ENCODE measurements at places on chromosomes 3 and 15. TPM values are rescaled to one million over a fixed set of nuclear protein-coding genes. Genes with fewer than 3 reads are reported as not detected.

ACTL6A gene
- total RNA-seq, result 70.9 TPM

TMCO5A gene
- 1.9 TPM for total RNA-seq

SEMA5B gene
- 3.6 TPM for total RNA-seq

PLOD2 gene
- 32.3 TPM for total RNA-seq

OR5AC2 gene
- total RNA-seq, result not detected

UBAP1L gene
- total RNA-seq, result 4.7 TPM

COL6A5 gene
- total RNA-seq, result 0.12 TPM

GPR149 gene
- total RNA-seq, result 0.27 TPM

P2RY12 gene
- 0.86 TPM for total RNA-seq

WDR93 gene
- total RNA-seq, result 0.29 TPM

PATL2 gene
- 0.37 TPM for total RNA-seq
